ENCODE measurements at places on chromosomes 5 and 9. TPM values are rescaled to one million over a fixed set of nuclear protein-coding genes. Genes with fewer than 3 reads are reported as not detected.

Gene ELL2
- 159 TPM for polyA plus RNA-seq

Gene PPP3R2
- not detected for polyA plus RNA-seq

GRCh38 chr5:142717582-142718215 lies 31.8 kb upstream of the FGF1 start:
- peaks cover 17% of the 10 kb centered on the region for H3K4me1 ChIP-seq
- H3K27ac ChIP-seq, result peak overlapping the region; percentile 45
- H3K4me3 ChIP-seq, result no peak overlapping the region
- DNase-seq, result peak; percentile 84

- H3K36me3 ChIP-seq, result peaks cover 3% of the 10 kb centered on the region
- H3K4me1 ChIP-seq, result peaks cover 8% of the 10 kb centered on the region
These were observed 113.6 kb downstream of the DPYSL3 start for GRCh38 chr5:147396070-147396823.

GRCh38 chr9:19127871-19128500 lies 694 bp upstream of the PLIN2 start:
- peaks cover 17% of the 10 kb centered on the region for H3K36me3 ChIP-seq
- peak overlapping the region; percentile 95 for H3K4me3 ChIP-seq
- H3K27ac ChIP-seq, result peak overlapping the region; percentile 83
- peak; percentile 69 for DNase-seq
- H3K4me1 ChIP-seq, result peaks cover 39% of the 10 kb centered on the region

Data from GM23248 (cell line).